Natural killer cell (primary cell): ENCODE measurements at places on chromosomes 11 and 22.

DNA sequence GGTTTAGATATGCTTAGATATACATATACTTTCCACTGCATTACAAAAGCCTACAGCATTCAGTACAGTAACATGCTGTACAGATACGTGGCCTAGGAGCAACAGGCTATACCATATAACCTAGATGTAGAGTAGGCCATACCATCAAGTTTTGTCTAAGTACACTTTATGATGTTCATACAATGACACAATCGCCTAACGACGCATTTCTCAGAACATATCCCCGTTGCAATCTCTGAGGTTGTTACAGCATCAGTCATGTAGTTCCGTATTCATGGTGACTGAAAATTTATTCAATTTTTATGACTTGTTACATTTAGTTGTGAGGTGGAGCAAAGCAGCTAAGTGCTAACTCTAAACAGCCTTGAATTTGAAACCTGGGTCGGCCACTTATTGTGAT, 6.7 kb downstream of the ZBTB44 start:
- DNase-seq: no peak

DNA sequence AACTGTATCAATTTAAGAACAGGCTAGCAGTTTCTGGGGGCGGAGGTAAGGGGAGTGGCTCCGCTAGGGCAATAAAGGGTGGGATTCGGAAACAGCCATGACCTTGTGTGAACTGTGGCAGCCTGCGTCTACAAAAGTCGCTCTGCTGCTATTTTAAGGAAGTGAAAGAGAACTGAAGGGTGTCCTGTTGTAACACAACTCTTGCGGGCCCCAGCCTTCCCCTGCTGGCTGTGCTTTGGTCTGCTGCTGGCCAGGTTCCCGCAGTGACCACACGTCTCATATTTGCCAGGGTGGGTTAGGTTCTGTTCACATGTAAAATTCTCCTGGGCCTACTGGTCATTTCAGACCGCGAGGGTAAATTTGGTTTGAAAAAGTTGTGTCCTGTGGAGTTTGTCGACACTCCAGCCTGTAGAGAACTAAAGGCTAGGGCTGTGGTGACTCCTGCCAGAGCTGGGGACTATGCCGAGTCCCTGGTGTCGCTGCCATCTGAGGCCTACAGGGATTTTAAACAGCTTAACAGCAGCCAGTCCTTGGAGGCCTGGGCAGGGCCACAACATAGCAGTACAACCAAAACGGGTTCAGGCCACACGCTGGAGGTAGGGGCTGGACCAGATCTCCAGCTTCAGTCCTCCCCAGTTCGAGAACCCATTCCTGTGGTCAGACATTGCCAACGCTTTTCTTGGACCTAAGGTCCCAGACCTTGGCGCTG, 1.1 kb upstream of the PPFIBP2 start:
- DNase-seq: peak; percentile 42

DNA sequence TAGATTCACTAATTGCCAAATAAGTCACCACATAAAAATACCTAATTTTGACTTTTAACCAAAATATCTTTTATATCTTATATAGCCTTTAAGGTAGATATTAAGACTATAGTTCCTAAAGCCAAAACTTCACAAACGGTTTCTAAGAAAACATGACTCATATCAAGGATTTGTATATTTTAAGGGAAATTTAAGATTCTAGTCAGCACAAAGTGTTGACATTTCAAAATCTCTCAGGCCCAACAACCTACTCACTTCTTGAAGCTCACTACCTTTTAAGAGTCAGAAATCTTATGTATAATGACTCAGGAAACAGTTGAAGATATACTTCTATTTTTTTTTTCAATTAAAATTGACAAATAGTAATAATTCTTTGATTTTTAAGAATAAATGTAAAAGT, 221.9 kb downstream of the SBF2 start:
- DNase-seq: no peak

DNA sequence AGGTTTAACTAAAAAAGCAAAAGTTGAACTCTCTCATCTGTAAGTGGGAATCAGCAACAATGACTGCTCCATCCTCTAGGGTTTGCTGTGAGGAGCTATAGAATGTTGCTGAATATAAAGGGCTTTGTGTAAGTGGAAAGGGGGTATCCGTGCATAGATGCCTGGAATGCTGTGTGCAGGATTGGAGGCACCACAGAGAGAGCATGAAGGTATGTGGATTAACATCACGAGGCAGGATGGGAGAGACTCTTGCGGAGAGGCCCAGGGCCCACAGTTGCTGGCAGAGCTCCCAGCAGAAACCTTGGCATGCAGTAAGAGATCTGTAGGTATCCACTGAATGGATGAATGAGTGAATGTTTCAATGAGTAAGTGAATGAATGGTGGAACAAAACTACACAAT, 298.7 kb upstream of the DDI1 start:
- DNase-seq: no peak

- DNase-seq: no peak
These were observed 3.6 kb downstream of the LDLRAD3 start for GRCh38 chr11:35947437-35947836.

DNA sequence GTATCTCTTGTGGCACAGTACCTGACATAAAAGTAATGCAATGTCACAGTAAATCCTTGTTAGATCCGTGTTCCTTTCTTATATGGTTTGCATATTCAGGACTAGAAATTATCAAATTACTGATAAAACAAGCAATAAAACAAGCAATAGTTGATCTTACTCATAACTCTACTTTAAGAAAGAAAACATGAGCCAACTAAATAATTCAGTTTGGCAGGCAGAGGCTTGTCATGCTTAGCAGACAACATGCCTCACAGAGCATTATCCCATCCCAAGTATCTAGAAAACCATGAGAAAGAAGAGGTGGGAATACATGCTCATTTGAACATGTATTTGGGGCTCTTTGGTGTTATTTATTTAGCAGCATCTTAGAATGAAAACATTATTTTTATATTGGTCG, 241.9 kb downstream of the SOX6 start:
- no peak for DNase-seq

DNA sequence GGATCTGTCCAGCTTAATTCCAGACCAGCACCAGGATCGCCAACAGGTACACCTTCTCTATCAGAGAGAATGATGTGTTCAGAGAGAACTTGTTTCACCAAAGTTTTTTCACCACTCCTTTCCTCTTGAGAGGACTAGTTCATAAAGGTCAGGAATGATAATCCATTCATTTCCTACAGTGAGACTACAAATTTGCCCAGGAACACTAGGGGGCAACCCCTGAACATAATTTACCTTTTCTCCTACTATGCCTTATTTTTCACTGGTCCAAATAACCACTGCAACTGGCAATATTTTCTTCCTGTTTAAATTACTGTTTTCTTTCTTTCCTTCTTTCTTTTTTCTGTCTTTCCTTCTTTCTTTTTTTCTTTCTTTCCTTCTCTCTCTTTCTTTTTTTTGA, 22.5 kb downstream of the CAVIN3 start:
- DNase-seq: no peak

GRCh38 chr22:44387486-44387885, 74.7 kb upstream of the SHISAL1 start:
- no peak for DNase-seq

DNA sequence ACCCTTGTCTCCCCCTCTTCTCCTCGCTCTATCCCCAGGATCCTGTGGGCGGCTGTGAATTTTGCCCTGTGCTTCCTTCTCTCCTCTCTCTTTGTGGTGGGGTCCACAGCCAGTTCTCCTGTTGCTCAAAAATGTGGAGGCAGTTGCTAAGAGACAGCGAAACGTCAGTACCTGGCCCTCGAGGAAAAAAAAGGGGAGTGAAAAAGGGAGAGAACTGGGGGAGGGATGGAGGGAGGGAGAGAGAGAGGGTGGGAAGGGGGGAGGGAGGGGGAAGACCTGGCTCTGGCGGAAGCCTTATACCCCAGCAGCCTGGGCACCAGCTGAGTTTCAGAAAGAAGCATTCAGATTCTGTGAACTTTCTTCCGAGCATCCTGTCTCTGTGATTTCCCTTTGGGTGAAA, 2.1 kb upstream of the LRRC55 start:
- DNase-seq: no peak

- DNase-seq: no peak
These were observed 17.0 kb upstream of the TMEM218 start for GRCh38 chr11:125128450-125128849.

DNA sequence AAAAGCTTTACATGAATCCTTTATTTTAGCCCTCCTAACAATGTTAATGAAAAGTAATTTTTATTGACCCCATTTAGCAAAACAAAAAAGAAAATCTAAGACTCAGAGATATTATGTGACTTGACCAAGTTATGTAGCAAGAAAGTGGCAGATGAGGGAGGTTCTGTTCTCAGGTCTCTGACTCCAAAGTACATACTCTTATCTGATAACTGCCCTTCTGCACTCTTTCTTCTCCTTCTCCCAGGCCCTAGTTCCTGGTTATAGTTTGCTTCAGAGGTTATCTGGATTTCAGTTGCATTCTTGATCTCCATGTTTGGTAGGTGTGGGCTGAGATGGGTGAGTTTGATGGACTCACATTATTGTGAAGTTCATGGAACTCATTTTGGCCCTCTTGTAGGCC, 4.5 kb downstream of the OR9Q2 start:
- no peak for DNase-seq

- no peak for DNase-seq
These were observed 73.3 kb downstream of the ENTHD1 start for GRCh38 chr22:39820256-39820655.

DNA sequence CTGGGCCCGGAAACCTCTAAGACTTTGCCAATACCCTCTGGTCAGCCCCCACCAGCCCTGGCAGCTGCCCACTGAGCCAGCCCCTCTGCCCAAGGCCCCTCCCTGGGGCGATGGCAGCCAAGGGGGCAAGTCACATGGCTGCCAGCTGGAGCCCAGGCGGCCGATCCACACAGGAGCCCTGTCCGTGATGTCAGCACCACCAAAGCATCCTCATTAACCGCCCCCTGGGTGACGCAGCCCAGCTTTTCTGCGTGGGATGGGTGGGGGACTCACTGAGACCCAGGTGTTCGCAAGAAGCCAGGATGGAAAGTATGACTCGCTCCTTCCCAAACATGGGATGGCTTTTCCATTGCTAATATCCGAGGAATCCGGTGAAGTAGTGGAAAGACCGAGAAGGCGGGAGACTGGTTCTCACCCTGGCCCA, 46.6 kb upstream of the WNT7B start:
- DNase-seq: no peak

DNA sequence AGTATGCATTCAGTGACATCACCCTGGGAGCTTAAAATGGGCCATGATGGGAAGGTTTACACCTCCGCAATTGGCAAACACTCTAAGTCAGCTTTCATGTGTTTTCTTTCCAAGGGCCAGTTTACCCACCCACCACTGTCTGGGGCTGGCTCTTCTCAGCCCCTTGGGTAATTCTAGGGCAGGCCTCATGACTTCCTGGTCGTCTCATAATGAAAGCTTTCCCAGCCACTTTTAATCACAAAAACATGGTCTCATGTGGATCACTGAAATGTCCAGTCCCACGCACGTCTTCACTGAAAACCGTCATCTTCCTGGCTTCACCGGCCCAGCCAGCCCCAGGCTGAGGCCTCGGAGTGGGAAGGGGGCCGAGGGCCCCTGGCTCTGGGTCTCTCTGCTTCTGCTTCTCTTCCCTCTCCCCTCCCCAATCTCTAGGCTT, 58.5 kb upstream of the ANO1 start:
- DNase-seq: no peak

DNA sequence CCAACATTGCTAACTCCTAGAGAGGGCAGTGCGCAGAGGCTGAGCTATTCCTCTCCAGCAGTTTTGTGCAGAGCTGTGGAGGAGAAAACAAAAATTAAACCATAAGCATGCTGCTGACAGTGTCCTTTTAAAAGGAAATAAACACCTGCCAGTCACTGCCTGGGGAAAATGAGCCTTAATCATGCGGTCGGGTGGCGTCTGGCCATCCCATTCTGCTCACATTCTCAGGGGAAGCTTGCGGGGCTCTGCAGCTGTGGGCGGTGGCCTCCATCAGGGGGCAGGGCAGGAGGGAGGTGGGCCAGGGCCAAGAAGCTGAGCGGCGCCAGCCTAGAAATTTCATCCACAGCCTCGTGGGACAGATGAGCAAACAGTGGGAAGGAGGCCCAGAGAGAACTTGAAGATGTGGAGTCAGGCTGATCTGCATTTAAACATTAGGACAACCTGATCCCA, 71.0 kb upstream of the TP53I11 start:
- DNase-seq: no peak

GRCh38 chr11:8799273-8799672, 111.7 kb upstream of the AKIP1 start:
- DNase-seq: no peak

- no peak for DNase-seq
These were observed 27.0 kb downstream of the MYBPC3 start for GRCh38 chr11:47325271-47326041.

GRCh38 chr11:6603287-6604080, at the start of the genes ILK and RRP8:
Gene ILK (plus strand): TSS chr11:6603774. CDS start chr11:6604272, 498 bp downstream.
Gene RRP8 (minus strand): TSS chr11:6603616. CDS start chr11:6603502, 114 bp downstream.
- peak; percentile 84 for DNase-seq

DNA sequence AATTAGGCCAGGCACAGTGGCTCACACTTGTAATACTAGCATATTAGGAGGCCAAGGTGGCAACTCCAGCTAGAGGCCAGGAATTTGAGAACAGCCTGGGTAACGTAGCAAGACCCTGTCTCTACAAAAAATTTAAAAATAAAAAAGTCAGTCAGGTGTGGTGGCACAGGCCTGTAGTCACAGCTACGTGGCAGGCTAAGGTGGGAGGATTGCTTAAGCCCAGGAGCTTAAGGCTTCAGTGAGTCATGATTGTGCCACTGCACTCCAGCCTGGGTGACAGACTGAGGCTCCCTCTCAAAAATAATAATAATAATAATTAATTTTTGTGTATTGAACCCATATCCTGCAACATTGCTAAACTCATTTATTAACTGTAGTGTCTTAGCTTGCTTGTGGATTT, 15.3 kb upstream of the TRIM29 start:
- no peak for DNase-seq

DNA sequence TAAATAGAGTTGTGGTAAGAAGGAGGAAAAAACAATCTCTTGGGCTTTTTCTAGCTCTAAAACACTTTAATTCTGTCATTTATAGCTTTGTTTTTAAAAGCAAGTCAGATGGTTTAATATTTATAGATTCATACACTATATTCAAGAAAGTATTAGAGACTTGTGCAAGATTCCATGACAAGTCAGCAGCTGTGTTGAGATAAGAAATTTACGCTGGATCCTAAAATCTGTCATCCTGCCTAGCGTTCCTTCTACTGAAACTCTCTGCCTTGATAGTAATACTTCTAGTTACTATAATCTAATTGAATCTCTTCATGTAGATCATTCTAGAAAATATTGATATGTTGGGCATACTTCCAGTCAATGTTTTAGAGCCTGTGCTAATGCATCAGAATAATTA, 721.8 kb downstream of the CNTN5 start:
- no peak for DNase-seq
